ENCODE measurements at places on chromosomes 13 and 19.

- no peak for DNase-seq
Observed at GRCh38 chr13:101835920-101836319, 383.4 kb downstream of the ITGBL1 start.

GRCh38 chr19:37056776-37057175, 21.5 kb upstream of the ZNF420 start:
- no peak for DNase-seq

DNA sequence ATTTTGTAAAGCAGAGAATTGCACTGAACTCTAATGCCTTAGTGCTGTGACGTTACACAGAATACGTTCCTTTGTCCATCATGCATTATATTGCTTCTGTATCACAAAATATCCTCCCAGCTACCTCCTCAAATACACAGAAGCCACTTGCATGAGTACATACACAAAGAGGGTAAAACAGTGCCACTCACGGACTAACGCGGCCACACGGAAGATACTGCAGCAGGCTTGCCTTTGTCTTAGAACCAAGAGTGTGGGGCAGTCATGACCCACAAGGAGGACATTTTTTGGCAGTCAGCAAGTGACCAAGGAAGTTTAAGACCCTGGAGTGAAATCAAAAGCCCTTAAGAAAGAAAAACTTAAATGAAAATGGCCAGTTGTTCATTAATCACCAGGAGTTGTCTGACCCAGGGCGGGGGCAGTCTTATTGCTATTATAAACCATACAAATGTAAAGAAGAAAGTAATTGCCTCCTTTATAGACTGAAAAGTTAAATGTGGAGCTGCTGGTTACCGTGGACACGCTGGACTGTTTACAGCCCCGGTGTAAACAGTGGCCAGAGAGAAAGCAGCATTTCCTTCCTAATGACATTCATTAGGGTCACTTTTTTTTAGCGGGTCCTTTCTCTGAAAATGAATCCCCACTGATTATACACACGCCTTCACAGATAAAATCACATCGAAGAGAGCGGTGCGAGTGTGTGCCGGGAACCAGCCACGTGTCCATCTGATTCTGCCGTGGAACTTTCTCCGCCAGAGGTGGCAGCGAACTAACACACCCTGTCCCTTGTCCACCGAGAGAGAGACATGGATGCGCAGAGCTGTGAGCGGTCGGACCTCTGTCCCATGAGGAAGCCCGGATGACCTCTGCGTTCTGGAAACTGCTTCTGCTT, 66.8 kb downstream of the SOX1 start:
- no peak for DNase-seq

DNA sequence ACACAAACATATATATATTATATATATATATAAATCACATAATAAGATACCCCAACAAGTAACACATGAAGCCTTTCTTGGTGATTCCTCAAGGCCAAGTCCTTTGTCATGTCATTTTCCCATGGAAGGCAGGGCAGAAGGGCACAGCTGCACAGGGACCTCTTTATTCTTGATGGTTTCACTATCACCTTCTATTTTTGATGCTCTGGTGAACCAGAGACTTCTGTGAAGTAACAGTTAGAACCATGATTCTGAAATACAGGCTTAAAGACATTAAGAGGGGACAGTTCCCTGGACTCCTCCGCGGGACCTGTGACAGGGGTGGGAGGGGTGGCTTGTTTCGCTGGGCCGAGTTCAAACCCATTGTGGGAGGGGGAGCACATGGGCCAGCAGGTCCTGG, 104.0 kb downstream of the DGKH start:
- no peak for DNase-seq

DNA sequence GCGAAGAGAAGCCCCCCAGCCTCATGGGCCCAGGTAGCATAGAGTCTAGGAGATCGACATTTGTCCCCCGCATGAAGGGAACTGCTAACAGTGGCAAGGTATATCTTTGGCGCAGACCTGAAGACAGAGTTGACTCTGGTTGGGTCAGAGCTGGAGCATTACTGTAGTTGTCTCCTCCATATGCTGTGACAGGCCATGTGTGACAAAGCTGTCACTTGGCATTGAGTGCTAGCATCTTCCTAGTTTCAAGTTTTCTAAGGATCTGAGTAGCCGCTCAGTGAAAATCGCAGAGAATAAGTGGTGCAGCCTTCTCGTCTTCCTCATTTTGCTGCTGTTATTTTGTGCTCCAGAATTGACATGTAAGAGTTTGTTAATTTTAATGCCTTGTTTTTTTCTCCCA, 189.4 kb upstream of the RNF113B start:
- no peak for DNase-seq

DNA sequence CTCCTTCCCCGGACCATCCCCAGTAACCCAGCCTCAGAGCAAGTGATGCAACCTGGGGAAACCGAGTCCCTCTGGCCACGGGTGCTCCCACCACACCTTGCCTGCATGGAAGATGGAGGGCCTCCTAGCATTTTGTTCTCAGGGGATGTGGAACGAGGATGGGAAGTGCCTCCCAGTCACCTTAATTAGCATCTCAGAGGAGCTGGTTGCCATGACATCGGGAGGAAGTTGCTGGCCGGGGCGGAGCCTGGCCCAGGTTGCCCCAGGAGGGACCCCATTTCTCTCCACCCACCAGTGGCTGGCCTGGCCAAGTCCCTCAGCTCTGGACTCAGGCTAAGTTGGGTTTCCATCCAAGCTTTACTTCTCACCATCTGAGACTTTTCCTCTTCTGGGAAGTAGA, 24.1 kb upstream of the PTPRS start:
- DNase-seq = no peak

DNA sequence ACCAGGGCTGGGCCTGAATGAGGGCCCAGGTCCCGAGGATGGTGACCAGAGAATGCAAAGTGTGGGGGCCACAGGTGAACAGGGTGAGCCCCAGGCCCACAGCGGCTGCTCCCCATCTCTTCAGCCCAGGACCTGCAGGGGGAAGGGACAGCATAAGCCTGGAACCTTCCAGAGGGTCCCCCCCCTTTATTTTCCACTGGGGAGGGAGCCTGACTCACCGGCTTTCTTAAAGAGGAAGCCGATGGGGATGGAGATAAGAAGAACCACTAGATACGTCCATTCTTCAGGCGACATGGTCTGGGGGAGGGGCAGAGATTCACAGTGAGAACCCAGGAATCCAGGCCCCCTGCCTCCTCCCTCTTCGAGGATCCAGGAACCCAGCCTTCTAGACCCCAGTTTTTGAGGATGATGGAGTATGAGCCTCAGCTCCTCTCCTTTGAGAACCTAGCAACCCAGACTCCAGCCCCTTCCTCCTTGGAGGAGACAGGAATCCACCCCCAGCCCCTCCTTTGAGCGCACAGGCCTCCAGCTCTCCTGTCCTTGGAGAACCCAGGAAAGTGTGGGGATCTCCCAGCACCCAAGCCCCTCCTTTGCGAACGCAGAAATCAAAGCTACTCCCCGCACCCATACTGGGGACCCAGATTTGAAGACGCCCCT, 1.0 kb downstream of the MBOAT7 start:
- peak; percentile 69 for DNase-seq

GRCh38 chr13:31697290-31697689, 42.0 kb upstream of the RXFP2 start:
- DNase-seq = no peak

Measured in activated CD4-positive, alpha-beta T cell treated with anti-CD3 and anti-CD28 coated beads, Interleukin-2, amount 50 U/mL, for 4 hours (primary cell).